ENCODE measurements at places on chromosomes 12 and 14. TPM values are rescaled to one million over a fixed set of nuclear protein-coding genes. Genes with fewer than 3 reads are reported as not detected.

Gene TTC6
- not detected for total RNA-seq

Gene SIRT4
- 1.6 TPM for total RNA-seq

Gene ACOT2
- 17.9 TPM for total RNA-seq

Gene CLEC2A
- not detected for total RNA-seq

Gene PMCH
- total RNA-seq = 2.8 TPM

Gene FSCB
- total RNA-seq = not detected

Gene MYF5
- not detected for total RNA-seq

Gene MYF6
- not detected for total RNA-seq

Gene SIX6
- not detected for total RNA-seq

Gene PSMB11
- total RNA-seq = not detected

Gene CDH24
- total RNA-seq = 2.6 TPM

Gene REP15
- 0.30 TPM for total RNA-seq

Gene PLXNC1
- 25.3 TPM for total RNA-seq

Gene OTOGL
- total RNA-seq = not detected

Gene COCH
- 0.80 TPM for total RNA-seq

Gene NPAS3
- not detected for total RNA-seq

Gene CLEC4A
- 0.25 TPM for total RNA-seq

Gene INTS13
- 43.9 TPM for total RNA-seq

Gene TGM1
- total RNA-seq = 5.6 TPM

Gene RND1
- 1.6 TPM for total RNA-seq

Gene NIN
- 65.1 TPM for total RNA-seq

Gene LALBA
- total RNA-seq = not detected

Gene WNT1
- not detected for total RNA-seq

Gene CLBA1
- total RNA-seq = 1.3 TPM

Gene MBD6
- 75.0 TPM for total RNA-seq

Gene KLHL33
- total RNA-seq = 0.05 TPM
